ENCODE measurements at places on chromosomes 5 and 9.

DNA sequence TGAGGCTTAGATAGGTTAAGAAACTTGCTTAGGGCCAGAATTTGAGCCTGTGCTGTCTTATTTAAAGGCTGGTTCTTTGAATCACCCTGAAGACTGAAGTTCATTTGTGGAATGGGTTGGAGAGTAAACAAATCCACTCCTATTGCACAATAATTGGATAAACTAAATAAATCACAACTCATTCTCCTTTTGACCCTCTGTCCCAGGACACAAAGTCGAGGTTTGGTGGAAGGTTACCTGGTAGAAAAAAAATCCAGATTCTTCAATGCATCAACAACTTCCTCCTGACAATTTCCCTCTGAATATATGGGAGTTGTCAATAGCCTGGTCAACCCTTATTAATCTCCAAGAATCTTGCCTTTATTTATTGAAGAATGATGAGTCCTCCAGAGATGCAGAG is 28.9 kb downstream of the TBC1D2 start:
- no peak for DNase-seq

GRCh38 chr5:1637639-1638481 is 114.1 kb upstream of the LPCAT1 start:
- no peak for DNase-seq

GRCh38 chr9:88551546-88552137 is 16.7 kb downstream of the NXNL2 start:
- DNase-seq = no peak

- DNase-seq = no peak
Observed at GRCh38 chr5:68405026-68405684, 189.6 kb downstream of the PIK3R1 start.

DNA sequence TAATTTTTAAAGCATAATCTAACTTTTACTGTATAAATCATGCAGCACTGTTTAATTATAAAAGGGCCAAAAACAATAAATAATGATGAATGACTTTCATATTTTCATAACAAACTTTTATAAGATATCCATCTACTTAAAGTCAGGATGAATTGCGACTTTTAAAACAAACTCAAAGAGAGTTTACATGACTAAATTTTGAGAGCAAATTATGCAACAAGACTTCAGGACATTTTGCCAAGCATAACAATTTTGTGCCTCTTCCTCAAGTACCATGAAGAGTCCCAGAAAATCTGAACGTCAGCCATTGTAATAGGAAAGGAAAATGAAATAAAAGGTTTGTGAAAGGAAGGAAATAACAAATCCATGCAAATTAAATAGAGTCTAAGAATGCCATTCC is 24.4 kb downstream of the ERAP1 start:
- no peak for DNase-seq

DNA sequence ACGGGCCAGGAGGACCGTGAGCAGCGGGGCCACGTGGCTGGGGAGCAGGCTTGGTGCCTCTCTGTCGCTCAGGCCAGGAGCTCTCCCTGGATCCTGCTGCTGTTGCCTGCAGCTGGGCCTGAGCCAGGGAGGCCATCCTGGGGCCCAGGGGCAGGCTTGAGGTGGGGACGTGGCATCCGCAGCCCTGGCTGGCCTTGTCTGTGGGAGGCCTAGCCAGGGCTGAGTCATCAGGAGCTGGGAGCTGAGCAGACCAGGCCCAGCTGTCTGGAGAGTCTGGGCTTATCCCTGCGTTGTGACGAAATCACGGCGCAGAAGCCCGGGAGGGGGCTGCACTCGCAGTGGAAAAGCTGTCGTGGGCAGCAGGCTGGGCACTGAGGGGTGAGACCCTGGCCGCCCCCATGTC is 138.8 kb upstream of the COL5A1 start:
- no peak for DNase-seq

DNA sequence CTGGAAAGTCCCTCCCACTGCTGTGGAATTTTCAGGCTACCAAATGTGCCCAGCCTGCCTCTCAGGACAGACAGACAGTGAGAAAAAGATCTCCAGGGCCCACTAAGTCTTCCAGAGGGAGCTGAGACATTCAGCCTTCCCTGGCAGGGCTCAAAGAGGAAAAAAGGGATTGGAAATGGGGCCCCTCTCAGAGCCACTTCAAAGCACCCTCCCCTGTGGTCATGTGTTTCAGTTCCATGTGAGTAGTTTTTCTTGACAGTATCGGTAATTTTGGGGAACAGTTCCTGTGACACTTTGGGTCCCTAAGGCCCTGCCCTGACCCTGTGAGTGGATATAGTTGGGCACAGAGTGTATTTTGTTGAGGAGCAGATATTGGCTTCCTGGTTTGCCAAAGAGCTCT is 25.0 kb downstream of the LARP1 start:
- DNase-seq = no peak

- no peak for DNase-seq
Observed at GRCh38 chr9:21070171-21070571, 7.6 kb downstream of the IFNB1 start.

DNA sequence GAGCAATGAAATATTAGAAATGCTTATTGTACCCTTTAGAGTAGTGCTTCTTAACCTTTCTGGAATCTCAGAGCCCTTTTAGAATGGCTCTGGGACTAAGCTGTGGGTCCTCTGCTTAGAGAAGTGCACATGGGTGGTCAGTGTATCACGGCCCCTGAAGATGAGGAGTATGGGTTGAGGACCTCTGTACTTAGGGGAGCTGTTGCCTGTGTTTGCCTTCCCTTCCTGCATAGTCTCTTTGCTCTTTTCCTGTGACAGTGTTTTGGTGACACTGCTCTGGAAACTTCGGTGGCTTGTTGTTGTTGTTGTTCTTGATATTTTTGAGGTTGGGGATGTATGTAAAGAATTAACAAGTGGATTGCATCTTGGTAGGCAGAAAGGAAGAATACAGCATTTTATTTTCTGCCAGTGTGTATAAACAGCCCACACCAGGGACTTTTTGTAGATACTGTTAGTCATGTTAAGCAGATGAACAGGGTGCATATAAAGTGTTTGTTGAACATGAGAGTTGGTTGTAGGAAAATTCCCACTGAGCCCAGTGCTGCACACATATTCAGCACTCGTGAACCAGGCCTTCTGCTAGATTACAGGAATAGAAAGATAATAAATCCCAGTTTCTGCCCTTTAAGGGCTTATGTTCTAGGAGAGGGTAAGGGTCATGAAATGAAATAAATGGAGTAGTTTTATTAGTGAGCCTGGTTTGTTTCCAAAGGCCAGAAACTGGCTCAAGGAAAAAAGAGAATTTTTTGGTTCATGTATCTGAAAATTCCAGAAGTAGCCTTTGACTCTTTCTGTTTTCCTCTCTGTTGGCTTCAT is 199.7 kb downstream of the ARHGAP26 start:
- no peak for DNase-seq

DNA sequence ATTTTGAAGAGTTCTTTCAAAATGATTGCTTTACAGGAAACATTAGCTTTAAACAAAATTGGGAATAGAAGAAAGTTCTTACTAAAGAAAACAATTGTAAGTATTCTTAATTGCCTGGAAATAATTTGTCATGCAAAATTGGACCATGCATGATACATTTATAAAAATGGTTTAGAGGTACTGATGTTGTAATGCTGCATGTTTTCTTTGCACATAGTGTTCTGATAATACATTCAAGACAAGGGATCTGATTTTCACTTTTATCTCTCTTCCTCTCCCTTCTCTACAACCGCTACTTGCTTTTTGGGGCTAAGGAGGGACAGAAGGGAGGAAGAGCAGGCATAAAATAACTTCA is 211.6 kb upstream of the MPDZ start:
- no peak for DNase-seq

DNA sequence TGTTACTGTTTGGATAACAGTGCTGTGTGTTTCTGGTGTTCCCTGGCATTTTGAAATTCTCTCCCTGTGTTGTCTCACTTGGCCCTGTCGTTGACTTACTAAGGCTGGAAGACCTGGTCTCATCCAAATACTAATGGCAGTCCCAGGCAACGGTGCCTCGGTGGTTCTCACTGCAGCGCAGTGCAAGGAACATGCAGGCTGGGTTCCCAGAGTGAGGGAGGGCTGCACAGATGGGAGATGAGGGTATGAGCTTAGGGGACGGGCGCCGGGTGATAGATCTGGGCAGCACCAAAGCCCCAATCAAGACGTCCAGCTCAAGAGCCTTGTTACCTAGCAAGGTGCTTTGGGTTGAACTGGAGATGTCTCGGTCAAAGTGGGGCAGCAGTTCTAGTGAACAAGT is 11.0 kb downstream of the CCT5 start:
- no peak for DNase-seq

DNA sequence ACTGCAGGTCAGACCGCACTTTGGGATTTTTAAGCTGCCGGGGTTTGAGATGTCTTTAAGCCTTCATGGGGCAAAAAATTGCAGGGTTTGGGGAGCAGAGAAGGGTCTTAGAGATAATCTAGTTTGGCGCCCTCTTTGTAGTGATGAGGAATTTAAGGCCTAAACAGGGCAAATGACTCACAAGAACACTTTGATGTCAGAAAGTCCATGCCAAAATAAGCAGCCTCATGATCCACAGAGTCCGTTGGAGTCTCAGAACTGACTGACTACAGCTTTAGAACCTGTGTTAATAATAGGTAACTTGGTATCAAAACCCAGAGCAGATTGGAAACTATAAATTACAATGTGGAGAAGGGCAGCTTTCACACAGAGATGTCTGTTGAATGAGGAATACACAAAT is 35.9 kb upstream of the PTGS1 start:
- DNase-seq = no peak

DNA sequence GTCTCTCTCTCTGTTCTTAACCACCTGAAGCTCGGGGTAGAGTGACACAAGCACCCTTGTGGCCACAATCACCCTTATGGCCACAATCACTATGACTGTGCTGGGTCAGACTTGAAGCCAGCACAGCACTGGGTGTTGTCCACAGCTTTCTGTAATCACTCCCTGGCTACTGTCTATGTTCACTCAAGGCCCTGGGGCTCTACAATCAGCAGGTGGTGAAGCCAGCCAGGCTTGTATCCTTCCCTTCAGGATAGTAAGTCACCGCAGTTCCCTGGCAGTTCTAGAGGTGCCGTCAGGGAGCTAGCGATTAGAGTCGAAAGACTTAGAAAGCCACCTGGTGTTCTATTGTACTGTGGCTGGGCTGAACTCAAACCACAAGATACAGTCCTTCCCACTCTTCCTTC is 44.2 kb downstream of the GDA start:
- no peak for DNase-seq

- DNase-seq = no peak
Observed at GRCh38 chr9:125564631-125565030, 142.4 kb downstream of the MAPKAP1 start.

DNA sequence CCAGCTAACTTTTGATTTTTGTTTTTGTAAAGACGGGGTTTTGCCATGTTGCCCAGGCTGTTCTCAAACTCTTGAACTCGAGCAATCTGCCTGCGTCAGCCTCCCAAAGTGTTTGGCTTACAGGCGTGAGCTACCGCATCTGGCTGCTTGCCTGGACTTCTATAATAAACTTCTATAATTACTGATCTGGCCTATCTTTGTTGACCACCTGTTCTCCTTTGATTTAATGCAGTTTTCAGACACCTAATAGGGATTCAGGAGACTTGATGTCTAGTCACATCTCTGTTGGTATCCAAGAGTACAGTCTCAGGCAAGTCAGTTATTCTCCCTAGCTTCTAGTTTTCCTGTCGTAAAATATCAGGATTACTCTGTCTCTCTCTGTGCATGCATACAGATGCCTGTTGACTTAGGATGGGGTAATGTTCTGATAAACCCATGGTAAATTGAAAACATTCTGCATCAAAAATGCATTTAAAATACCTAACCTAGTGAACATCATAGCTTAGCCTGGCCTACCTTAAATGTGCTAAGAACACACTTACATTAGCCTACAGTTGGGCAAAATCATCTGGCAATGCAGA is 51.5 kb upstream of the NR3C1 start:
- DNase-seq = no peak
